Ureter (tissue), 1 donor: ENCODE measurements at places on chromosomes 7 and 10. TPM values are rescaled to one million over a fixed set of nuclear protein-coding genes. Genes with fewer than 3 reads are reported as not detected.

GRCh38 chr10:116113721-116114501 lies 159.1 kb downstream of the GFRA1 start:
- DNase-seq, result peak; percentile 27

DNA sequence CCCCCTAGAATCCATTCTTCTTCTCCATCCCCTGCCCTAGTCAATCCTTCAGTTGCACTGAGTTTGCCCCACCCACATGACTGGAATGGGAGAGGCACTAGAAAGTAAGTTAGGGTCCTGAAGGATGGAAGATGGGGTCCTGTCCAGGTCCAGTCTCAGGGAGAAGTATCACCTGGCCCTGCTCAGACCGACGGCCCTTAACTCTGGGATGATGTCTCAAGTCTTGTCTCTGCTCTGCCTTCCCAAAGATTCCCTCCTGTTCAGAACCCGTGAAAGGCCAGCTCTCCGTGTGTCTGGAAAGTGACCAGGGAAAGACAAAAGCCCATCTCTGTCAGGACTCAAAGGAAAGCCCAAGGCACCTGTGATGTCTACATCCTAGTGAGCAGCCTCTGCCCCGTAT lies 88.8 kb downstream of the OAT start:
- peak; percentile 15 for DNase-seq

- DNase-seq, result no peak
Observed at GRCh38 chr10:120671491-120671890, 179.7 kb upstream of the WDR11 start.

- DNase-seq, result no peak
Observed at GRCh38 chr7:82549616-82550285, 106.2 kb upstream of the CACNA2D1 start.

GRCh38 chr7:56105508-56105907 lies 768 bp downstream of the CHCHD2 start:
- DNase-seq, result no peak

DNA sequence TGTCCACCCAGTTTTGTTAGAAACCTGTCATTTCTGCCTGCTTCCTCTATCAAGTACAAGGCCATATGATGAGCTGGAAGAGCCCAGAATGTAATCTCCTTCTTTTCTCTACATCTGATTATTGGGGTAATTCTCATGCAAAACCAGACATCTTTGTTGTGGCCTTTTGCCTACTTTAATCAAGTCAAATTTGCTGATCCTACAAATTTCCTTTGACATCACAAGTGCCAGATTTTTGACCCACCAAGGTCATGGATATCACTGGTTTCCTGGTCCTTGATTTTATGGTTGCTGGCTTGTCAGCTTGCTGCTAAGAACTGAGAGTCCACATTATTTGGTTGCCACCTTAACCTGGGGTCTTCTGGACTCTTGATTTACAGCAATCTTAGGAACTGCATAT lies 336.1 kb downstream of the TFEC start:
- no peak for DNase-seq

- no peak for DNase-seq
Observed at GRCh38 chr10:70544431-70545340, 57.9 kb downstream of the PRF1 start.

GRCh38 chr10:21926358-21926925 lies 77.1 kb downstream of the DNAJC1 start:
- DNase-seq, result no peak

DNA sequence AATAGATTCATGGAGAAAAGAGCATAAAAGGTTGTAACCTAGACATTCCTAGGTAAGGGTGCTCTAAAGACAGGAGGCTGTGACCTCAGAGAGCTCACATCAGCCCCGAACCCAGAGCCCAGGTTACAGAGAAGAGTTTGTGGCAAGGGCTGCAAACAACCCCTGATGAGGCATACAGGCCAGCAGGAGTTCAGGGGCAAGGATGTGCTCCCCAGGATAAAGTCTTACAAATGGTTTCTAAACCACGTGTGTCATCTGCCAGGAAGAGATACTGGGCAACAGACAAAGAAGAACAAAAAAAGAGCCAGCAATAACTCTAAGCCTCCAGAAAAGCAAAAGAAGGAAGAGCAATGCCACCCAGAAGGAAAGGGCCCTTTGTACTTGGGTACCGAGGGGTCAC lies 27.7 kb downstream of the NCAPG2 start:
- no peak for DNase-seq

DNA sequence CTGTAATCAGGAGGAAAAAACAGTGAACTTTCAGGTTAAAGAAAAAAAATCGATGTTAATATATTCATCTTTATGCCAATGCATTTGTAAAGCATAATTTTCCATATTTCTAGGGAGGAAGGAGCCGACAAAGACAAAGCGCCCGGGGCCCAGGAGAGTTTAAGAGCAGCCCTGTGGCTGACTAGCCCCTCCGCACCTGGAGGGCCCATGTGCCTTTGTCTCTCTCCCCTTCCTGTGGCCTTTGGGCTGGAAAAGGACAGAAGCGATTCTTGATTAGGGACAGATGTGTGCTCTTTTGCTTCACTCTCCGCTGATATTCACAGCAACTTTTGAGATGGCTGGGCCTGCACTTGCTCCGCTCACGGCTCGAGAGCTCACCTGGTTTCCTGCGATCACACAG lies 23.1 kb downstream of the DDC start:
- no peak for DNase-seq

GRCh38 chr7:101882595-101883564 lies 65.5 kb downstream of the CUX1 start:
- DNase-seq, result peak; percentile 90

DNA sequence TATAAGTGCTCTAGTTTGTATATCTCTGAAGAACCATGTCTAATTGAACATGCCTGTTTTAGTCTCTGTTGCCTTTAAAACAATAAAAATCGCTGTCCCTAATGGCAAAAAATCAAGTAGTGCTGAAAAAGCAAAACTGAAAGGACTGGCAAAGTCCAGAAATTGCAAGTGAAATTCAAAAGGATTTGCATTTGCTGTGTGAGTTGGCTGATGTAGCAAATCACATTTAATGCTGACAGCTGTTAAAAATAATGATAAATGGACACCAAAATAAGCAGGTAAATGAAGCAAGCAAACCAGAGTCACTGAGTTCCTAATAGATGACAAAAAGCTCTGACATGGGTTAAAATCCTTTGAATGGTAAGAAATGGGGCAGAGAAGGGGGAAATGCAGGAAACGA lies 874.1 kb downstream of the GRM8 start:
- no peak for DNase-seq

GRCh38 chr10:26741368-26741767 lies 43.9 kb downstream of the PDSS1 start:
- DNase-seq, result no peak

- no peak for DNase-seq
Observed at GRCh38 chr10:110310741-110311140, 6.0 kb upstream of the SMNDC1 start.

GRCh38 chr10:52447931-52448353 lies 133.9 kb downstream of the DKK1 start:
- no peak for DNase-seq

- DNase-seq, result no peak
Observed at GRCh38 chr7:32293833-32294232, 196.3 kb downstream of the LSM5 start.

- no peak for DNase-seq
Observed at GRCh38 chr10:70747192-70747965, 37.8 kb downstream of the TBATA start.

- DNase-seq, result no peak
Observed at GRCh38 chr10:104045151-104046089, 40.3 kb downstream of the COL17A1 start.

GRCh38 chr10:1086787-1087186 lies 30.6 kb downstream of the WDR37 start:
- no peak for DNase-seq

- DNase-seq, result no peak
Observed at GRCh38 chr7:117875566-117875965, 2.3 kb upstream of the CTTNBP2 start.

DNA sequence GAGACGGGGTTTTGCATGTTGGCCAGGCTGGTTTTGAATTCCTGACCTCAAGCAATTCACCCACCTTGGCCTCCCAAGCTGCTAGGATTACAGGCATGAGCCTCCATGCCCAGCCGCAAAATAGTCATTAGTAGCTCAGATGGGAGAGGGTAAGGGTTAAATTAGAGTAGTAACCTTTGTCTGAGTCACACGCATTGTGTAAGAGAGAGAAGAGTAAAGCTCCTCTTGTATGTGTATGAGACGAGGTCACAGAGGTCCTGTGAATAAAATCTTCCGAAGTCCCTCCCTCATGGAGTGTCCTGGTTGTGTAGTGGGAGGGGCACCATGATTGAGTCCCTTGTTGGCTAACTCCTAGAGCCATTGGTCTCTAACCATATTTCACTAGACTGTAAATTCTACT lies 85.2 kb upstream of the CDC14C start:
- no peak for DNase-seq

DNA sequence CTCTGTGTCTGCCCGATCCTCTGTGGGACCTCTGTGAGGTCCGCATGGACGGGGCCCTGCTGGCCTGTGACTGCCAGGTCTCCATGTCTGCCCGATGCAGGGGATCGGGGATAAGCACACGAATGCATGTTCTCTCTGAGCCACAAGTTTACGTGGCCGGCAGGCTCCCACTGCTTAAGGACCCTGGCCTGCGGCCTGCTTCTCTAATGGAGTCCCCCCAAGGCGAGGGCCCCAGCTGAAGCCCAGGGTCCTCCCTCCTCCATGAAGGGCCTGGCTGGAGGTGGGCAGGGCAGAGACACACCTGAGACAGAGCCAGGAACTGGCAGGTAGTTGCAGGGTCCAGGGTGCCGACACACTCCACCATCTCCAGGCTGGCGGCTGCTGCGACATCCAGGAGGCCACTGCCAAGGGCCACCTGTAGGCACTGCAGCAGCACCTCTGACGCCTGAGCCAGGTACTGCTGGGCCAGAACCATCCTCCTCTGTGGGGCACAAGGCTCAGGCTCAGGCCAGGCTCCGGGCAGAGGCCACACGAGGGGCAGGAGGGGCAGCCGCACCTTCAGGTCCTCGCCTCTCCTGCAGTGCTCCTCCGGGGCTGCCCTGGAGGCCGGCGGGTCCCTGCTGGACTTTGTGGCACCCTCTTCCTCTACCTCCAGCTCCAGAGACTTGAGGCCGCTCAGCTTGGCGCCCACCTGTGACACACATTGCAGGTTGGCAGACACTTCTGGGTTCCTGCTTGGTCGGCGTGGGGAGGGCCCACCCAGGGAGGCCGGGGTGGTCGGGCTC lies 60.9 kb upstream of the NKX6-2 start:
- no peak for DNase-seq

Gene GPR85
- total RNA-seq, result 2.8 TPM

Gene LGI1
- total RNA-seq, result 1.1 TPM

Gene GLI3
- total RNA-seq, result 28.8 TPM

Gene CALML3
- total RNA-seq, result not detected

Gene GJD4
- total RNA-seq, result not detected

Gene EZH2
- 3.6 TPM for total RNA-seq

Gene ZNF503
- 25.2 TPM for total RNA-seq

Gene DNAJB12
- total RNA-seq, result 44.9 TPM

Gene METTL27
- total RNA-seq, result 14.4 TPM

Gene APBB1IP
- 8.0 TPM for total RNA-seq

Gene TUBAL3
- total RNA-seq, result not detected

Gene PRLHR
- total RNA-seq, result not detected
